Activated T-cell treated with anti-CD3 and anti-CD28 coated beads for 24 hours (primary cell): ENCODE measurements at places on chromosomes 2 and 18.

DNA sequence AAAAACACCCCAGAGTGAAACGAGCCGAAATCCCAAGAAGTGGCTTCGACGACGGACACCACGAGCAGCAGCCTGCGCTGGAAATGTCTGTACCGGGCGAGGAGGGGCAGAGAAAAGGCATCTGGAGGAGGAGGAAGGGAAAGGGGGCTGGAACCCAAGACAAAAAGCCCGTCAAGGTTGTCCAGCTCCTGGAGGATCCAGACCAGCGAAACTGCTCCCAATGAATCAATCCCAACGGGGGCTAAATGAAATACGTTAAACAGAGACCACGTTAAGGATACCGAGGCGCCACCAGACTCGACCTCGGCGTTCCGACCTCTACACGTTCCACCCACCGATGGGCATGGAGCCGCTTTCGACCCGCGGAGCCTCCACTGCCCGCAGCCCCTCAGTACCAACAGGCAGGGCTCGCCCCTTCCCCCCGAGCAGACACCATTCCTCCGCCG is 400 bp downstream of the CCDC88A start:
- no peak for DNase-seq

DNA sequence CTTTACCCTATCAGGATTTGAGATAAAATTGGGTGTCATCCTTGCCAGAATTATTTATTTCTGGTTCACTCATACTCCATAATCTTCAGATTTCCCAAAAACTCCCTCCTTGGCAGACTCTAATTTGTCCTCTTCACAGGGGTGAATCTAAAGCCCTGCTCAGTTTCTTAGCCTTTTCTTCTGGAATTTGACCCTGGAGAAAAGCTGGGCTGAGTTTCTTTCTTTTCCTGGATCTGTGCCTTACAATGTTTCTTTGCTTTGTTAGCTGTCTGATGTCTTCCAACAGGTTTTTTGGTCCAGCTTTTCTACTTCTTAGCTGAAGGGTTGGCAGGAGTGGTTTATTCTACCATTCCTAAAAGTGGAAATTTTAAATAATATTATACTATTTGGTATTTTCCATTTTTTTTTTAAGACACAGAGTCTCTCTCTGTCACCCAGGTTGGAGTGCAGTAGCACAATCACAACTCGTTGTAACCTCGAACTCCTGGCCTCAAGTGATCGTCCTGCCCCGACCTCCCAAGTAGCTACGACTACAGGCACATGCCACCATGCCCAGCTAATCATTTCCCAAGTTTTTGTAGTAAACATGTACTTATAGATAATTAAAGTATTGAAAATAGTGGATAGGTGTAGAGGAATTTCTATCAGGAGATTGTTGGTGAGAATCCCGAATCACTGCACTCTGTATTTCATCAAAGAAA is 138.4 kb upstream of the TWIST2 start:
- DNase-seq: no peak

DNA sequence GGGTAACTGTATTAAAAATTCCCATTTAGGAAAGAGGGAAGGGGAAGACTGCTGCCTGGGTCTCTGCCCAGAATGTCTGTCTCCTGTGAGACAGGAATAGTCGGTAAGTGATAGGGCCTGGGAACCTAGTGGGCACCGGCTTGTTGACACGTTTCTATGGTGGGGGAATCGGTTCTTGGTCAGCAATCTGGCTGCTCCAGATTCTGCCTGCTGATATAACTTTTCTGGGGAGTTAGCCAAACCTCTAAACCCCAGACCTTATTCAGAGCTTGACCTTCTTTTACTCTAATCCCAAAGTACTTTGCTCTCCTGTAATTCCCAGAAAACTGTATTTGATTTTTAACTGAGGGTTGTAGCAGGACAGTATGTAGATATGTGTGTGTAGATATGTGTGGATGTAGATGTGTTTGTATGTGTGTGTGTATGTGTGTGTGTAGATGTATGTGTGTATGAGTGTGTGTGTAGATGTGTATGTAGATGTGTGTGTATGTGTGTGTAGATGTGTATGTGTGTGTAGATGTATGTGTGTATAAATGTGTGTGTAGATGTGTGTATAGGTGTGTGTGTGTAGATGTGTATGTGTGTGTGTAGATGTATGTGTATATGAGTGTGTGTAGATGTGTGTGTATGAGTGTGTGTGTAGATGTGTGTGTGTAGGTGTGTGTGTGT is 61.8 kb upstream of the TXNDC2 start:
- DNase-seq: no peak

DNA sequence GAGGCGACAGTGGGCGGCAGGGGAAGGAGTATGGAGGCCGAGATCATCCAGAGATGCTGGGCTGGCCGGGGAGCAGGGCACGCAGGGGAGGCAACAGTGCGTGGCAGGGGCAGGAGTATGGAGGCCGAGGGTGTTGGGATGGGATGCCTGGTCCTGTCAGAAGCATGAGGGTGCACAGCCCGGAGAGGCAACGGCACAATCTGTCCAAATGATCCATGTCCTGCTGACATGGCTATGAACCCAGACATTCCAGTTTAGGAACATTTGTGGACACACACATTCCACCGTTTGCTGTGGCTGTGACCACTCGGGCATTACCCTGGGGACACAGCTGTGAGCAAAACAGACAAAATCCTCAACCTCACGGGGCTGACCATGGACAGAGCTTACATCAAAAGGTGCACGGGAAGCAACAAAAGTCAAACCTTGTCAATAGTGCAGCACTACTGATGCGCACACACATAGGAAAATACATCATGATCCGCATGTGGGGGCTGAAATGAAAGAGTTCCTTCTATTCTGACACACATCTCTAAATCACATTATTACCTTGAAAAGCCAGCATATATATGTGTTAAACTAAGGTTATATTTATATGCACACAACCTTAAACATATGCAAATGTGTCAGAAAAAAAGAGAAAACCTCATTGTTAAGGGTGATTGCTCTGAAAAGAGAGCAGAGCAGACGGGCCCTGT is 144.0 kb upstream of the GPC1 start:
- no peak for DNase-seq

DNA sequence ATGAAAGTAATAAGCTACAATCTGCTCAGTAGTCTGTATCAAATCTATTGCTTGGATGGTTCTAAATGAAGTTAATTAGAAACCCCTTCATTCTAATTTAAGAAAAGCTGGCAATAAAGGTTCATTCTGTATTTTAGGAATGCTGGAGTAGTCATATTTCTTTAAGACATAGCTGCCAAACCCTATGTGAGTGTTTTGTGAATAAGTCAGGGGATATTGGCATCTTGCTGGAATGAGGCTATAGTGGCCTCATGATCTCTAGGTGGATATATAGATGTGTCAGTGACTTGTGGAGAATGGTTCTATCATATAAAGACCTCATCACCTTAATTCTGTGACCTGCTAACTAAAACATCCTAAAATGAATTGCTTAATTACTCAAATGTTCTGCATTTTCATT is 196.3 kb downstream of the PDE1A start:
- DNase-seq: no peak

- DNase-seq: no peak
These were observed 58.9 kb upstream of the CD28 start for GRCh38 chr2:203647579-203647978.

DNA sequence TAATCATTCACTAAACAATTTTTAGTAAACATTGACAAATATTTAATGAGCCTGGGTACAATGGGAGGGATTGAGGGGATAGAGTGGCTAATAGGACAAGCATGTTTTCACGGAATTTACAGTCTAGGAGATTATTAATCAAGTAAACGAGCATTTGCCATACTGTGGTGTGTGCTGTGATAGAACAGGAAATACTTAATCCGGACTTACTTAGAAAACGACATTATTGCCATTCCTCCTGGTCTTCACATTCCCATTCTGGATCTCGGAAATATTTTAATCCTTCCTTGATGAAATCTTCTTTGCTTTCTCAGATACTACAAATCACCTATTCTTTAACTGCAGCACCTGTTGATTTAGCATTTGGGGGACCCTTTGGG is 905 bp downstream of the TTLL4 start:
- DNase-seq: no peak

DNA sequence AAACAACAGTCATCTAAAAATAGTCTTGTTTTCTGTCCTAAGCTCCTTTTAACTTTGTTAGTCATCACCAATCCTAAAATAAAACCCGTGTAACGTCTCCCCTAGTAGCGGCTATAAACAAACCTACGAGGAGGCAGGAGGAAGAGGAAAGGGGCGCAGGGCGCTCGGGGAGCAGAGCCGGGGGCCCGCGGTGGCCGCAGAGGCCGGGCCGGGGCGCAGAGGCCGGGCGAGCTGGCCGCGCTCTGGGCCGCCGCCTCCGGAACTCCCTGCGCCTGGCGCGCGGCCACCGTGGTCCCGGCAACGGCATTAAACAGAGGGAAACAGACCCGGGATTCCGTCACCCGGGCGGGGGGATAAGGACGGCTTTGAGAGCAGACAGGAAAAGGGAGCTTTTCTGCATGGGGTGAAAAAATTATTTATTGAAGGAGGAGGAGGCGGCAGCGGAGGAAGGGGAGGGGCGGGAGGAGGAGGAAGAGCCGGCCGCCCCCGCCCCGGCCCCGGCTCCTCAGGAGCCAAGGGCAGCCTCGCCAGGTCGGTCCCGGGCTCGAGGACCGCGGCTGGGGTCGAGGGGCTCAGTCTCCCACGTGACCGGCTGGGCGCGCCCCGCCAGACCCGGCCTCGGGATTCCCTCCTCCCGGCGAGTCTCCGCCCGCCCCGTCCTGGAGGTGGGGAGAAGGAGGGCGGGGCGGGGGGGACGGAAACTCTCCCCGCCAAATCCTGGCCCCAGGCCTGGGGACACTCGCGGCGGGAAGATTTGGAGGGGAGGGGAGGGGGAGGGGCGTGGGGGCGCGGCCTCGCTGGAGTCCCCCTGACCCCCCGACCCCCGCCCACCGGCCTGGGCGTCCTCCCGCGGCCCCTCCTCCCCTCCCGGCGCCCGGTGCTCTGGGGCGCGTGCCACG is 1.8 kb upstream of the NFATC1 start:
- DNase-seq: no peak

GRCh38 chr2:72913486-72914205 is 3.7 kb upstream of the EMX1 start:
- DNase-seq: no peak

DNA sequence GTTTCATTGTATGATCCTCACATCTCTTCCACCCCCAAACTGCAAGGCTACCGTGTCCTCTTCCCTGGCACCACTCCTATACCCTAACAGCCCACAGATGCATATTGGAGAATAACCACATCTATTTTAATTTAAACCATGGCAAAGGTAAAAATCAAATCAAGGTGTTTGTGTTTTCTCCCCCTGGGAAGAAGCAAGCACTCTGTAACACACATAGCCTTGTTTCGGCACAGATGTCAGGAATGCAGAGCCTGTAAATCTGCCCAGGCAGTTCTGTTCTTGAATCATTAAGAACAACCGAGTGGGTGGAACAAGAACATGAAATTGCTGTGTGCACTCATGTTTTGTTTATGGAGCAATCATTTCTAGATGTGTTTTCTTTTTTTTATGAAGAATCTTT is 6.8 kb upstream of the COX7A2L start:
- DNase-seq: no peak

- no peak for DNase-seq
These were observed 147.2 kb downstream of the DTNA start for GRCh38 chr18:34857320-34857719.

GRCh38 chr2:68837861-68838341 is 33.3 kb downstream of the BMP10 start:
- no peak for DNase-seq

DNA sequence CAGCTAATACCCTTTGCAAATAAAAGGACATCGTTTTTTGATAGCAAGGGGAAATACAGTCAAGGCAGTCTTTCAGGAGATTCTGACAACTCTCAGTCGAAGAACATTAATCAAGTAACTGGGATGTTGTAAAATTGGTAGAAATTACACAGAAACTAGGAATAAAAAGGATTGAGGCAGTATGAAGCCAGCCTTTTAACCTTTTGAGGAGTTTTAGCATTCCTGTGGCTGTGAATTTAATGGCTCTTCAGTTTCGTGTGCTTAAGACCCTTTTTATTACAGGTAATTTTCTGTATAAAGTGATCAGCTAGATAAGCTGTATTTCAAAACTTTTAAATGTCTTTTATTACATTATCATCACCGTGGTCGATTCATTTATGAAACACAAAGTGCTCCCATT is 91.6 kb downstream of the ASXL3 start:
- no peak for DNase-seq

DNA sequence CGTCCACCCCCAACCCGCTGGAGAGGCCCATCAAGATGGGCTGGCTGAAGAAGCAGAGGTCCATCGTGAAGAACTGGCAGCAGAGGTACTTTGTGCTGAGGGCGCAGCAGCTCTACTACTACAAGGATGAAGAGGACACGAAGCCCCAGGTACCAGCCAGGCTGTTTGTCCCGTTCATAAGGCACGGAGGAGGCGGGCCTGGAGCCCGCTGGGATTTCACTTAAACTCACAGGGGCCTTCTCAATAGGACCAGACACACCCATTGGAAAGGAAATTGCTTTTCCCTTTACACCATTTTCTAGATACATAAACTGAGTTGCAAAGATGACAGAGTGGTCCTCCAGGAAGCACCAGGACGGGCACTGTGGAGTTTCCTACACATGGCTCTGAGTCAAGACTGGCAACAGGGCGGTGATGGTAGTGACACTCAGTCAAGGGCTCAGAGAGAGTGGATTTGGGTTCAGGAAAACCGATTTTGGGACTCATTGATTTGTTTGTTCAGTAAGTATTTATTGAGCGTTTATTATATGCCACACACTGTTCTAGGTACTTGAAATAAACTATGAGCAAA is 40.7 kb downstream of the ARHGAP25 start:
- no peak for DNase-seq

GRCh38 chr2:185245216-185245615 is 493.4 kb upstream of the FSIP2 start:
- no peak for DNase-seq

GRCh38 chr2:112629823-112630222 is 15.9 kb upstream of the SLC20A1 start:
- no peak for DNase-seq

DNA sequence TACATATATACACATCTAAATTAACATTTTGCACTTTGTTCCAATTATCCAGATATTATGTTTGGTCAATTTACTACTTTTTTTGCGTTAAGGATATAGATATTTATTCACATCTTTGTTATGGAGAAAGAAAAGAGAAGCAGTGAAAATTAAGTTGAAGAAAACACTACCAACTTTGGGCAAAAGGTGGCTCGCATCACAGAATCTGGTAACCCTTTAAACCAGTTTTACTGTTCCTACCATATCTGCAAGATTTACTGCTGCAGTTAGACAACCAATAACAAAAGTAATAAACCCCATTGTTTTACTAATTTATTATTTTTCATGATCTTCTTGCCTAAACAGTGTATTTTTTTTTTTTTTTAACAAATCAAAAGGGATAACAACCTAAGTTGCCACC is 53.6 kb downstream of the SMAD2 start:
- no peak for DNase-seq

DNA sequence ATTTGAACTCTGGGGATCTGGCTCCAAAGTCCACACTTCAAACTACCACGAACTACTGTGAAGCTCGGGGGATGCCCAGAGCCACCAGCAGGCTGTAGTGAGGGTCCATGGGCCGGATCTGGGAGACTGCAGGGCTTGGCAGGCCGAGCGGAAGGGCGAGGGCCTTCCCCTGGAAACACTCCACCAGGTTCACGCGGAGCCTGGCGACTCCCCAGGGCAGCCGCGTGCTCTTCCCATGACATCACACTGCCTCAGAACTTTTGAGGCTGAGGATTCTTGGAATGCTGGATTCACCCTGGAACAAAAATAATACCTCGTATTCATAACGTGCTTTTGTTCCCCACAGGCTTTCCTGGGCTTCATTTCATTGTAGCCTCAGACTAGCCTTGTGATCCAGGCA is 201.0 kb downstream of the SMAD7 start:
- DNase-seq: no peak

- no peak for DNase-seq
These were observed 117.1 kb downstream of the ZNF521 start for GRCh38 chr18:25234740-25235345.
